ENCODE measurements at places on chromosomes 5 and 9.

- DNase-seq: no peak
Measured at GRCh38 chr9:437574-438001, 222.9 kb downstream of the DOCK8 start.

DNA sequence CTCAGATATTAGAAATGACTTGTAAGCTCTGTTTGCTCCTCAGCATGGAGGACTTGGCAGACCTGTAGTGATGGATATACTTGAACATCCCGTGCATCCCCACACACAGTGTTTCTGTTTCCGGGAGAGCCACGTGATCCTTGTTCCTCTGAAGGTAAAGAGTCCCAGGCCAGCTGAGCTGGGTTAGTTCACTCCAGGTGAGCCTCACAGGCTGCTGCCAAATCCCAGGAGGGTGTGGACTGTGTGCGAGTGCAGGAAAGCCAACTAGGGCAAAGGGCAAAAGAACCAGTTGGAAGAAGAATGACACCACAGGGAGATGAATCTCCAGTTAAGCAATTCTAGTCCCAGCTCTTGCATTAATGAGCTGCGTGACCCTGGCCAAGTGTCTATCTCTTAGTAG, 10.4 kb upstream of the TOMM5 start:
- no peak for DNase-seq

- DNase-seq: no peak
Measured at GRCh38 chr5:542319-543311, 18.4 kb upstream of the SLC9A3 start.

- no peak for DNase-seq
Measured at GRCh38 chr5:91302305-91302704, 80.8 kb downstream of the ARRDC3 start.

- DNase-seq: no peak
Measured at GRCh38 chr5:180381428-180381827, 28.3 kb upstream of the GFPT2 start.

- no peak for DNase-seq
Measured at GRCh38 chr5:177378884-177379883, 5.0 kb upstream of the SLC34A1 start.

DNA sequence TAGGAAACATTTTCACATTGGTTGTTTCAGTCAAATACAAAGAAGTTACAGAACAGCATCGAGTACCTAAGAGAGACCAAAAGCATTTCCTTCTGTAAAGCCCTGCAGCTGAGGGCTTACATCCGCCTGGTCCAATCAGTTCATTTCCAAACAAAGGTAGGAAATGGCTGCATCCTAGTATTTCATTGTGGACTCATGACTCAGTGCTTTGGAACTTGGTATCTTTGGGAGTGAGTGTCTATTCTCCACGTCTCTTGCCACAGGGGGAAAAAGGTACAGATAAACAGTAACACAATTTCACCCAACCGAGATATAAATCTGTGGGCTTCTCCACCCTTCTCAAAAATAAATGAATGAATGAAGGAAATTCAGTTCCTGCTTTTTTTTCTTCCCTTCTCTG, 75.4 kb downstream of the NFIB start:
- no peak for DNase-seq

DNA sequence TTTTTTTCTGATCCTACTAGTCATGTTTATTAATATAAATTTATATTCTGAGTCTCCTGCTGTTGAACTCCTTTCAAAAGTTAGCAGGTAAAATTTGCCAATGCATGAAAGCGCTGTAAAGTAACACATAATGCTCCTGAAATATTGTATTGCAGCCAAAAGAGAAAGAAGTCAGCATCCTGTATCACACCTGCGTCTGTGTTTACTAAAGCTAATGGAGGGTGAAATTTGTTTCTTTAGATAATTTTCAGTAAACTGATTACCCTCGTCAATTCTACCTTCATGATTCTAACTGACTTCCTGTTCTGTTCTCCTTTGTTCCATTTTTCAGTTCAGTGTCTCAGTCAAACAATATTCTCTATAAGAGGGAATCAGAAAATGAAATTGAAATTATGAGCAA, 415.4 kb downstream of the CDH9 start:
- DNase-seq: no peak

DNA sequence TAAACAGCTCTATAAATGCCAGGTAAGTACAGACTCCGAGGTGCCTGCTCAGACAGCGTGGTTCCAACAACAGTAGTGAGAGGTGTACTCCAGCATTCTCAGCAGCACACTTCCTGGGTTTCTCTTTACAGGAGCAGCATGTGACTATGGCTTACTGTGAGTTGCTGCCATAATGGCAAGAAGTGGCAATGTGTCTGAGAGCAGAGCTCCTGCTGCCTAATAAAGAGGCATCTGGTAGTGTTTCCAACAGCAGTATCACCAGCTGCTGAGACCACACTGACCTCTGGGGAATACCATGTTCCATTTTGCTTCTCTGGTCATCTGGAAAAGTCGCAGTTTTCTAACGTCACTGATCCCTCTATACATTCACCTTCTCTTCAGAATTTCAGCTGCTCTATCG, 398.2 kb downstream of the SLCO4C1 start:
- no peak for DNase-seq

DNA sequence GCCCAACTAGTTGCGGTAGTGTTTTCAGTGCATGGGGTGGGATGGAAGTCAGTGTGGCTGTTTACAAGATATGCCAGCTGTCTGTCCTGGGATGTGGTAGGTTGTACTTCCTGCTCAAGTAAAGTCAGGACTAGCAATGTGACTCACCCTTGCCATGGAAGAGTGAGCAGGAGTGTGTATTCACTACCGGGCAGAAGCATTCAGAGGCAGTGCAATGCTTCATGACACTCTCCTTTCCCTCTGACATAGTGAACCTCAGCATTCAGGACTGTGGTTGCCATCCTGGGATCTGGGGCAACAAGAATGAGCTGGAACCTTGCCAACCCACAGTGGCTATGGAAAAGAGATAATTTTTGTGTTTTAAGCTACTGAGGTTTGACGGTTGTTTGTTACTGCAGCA, 68.9 kb downstream of the BOD1 start:
- no peak for DNase-seq

GRCh38 chr9:16238623-16239138, 631.8 kb downstream of the BNC2 start:
- DNase-seq: no peak

DNA sequence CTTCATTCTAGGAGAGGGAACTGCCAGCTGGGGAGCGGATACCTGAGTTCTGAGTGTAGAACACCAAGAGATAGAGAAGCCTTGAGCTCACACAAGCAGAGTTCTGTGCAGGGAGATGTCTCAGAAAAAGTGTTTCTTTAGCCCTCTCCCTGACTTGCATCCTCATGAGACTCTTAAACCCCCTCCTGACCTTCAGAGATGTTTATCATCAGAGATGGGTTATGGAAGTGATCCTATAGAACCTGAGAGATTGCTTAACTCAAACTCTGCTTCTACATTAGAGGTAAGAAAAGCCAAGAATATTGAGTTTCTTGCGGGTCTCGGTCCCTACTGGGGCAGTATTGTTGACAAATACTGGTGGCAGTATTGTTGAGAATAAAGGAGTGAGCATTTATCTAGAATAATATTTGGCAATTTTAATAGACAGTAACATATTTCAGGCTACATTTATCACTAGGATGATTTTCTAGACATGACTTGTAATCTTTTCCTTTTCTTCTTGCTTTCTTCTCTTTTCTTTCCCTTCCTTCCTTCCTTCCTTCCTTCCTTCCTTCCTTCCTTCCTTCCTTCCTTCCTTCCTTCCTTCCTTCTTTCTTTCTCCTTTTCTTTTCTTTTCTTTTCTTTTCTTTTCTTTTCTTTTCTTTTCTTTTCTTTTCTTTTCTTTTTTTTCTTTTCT, at the start of gene IZUMO3:
Gene IZUMO3, minus strand, starts transcription at position 51 of the 676 bp plus-strand sequence. CDS start 248 bp downstream, outside the sequence.
- DNase-seq: no peak

- DNase-seq: no peak
Measured at GRCh38 chr5:9859808-9860207, 229.7 kb upstream of the TAS2R1 start.

- peak; percentile 81 for DNase-seq
Measured at GRCh38 chr9:131739959-131740648, at the start of gene RAPGEF1. Gene RAPGEF1, minus strand, starts transcription at chr9:131740076. Its CDS starts 246 bp downstream, at chr9:131739830.
